Stimulated activated CD8-positive, alpha-beta memory T cell treated with anti-CD3 and anti-CD28 coated beads, Interleukin-12 subunit alpha, Interleukin-12 subunit beta, amount 100 ng/mL, for 1 hour (primary cell): ENCODE measurements at places on chromosomes 5 and 9.
A peak's percentile ranks its signal among the peaks of the same experiment; 100 is the strongest.

GRCh38 chr5:147756566-147756965 is 26.0 kb downstream of the JAKMIP2 start:
- no peak for DNase-seq

- peak; percentile 57 for DNase-seq
Observed at GRCh38 chr5:139844472-139845145, 49.0 kb downstream of the PSD2 start.

DNA sequence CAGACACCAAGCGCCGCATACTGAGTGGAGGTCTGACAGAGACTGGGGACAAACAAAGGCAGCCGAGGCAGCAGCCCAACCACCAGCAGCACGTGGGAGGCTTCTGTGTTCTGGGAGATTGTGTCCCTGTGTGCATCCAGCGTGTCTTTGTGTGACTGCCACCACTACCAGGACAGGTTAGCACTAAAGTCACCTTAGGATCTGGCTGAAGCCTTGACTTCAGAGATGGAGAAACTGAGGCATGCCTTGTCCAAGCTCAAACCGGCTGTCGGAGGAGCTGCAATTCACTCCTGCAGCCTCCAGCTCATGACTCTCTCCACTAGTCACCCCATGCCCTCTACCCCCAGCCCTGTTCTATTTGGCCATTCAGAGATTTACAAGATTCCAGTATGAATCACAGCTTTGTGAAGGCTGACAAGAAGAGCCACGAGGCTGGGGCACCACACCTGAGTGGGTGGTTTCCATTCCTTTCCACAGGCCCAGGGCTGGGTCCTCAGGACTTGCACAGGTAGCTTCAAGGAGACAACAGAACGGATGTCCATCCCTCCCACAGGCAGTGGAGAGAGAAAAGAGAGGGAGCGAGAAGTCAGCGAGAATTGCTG is 69.3 kb downstream of the SHB start:
- DNase-seq, result no peak

DNA sequence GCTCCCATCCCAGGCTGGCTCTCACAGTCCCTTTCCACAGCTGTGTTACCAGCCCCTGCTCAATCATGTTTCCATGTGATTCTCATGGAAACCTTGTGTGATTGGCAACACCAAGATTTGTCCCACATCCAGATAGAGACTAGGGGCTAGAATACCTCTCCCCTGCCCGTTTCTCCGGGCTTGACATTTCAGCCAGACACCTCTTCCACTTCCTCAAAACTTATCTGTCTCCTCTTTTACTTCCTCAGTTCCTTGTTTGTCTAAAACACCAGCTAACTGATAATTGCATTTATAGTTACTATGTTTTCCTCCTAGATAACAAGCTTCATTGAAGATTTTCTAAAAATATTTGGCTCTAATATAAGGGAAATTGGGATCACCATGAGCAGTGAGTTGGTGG is 16.6 kb upstream of the KCNMB1 start:
- no peak for DNase-seq
